ENCODE measurements at places on chromosomes 16 and 17. TPM values are rescaled to one million over a fixed set of nuclear protein-coding genes. Genes with fewer than 3 reads are reported as not detected.

GRCh38 chr17:79398441-79398840 is 212.4 kb downstream of the RBFOX3 start:
- no peaks in the 10 kb centered on the region for H3K4me1 ChIP-seq
- DNase-seq: no peak
- H3K4me3 ChIP-seq: no peak overlapping the region
- H3K27ac ChIP-seq: no peak overlapping the region
- peaks cover 48% of the 10 kb centered on the region for H3K27me3 ChIP-seq
- H3K36me3 ChIP-seq: no peaks in the 10 kb centered on the region

CX3CL1 gene
- not detected for total RNA-seq

DNA sequence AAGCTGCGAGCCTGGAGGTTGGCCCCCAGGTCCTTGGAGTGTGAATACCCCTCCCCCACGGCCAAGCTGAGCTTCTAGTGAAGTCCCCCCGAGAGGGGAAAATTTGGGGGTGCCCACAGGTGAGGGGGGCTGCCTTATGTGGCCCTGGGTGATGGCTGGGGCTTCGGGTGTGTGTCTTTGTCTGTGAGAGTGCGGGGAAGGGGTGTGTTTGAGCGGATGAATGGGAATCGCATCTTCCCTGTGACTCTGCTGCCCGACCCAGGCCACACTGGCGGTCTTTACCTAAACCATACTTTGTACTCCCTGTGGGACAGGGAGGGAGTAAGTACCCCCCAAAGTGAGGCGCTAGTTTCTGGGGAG is 1.3 kb downstream of the SBK1 start:
- H3K27ac ChIP-seq: no peak overlapping the region
- H3K4me1 ChIP-seq: 0 out of 2 replicates have a peak, but pooled peaks cover 6% of the 10 kb centered on the region
- H3K36me3 ChIP-seq: no peaks in the 10 kb centered on the region
- DNase-seq: no peak
- H3K4me3 ChIP-seq: no peak overlapping the region

GRCh38 chr16:14151256-14152030 is 80.3 kb downstream of the MRTFB start:
- H3K4me1 ChIP-seq: peaks cover 5% of the 10 kb centered on the region
- peaks cover 8% of the 10 kb centered on the region for H3K36me3 ChIP-seq
- no peaks in the 10 kb centered on the region for H3K27me3 ChIP-seq
- no peak overlapping the region for H3K4me3 ChIP-seq

TBC1D3 gene
- total RNA-seq: not detected

TPSD1 gene
- total RNA-seq: not detected

RAB40B gene
- 7.9 TPM for total RNA-seq

MYH8 gene
- not detected for total RNA-seq

GRCh38 chr17:79919164-79919585 is 79.9 kb upstream of the CBX4 start:
- H3K27ac ChIP-seq: no peak overlapping the region
- no peaks in the 10 kb centered on the region for H3K36me3 ChIP-seq
- H3K4me3 ChIP-seq: no peak overlapping the region
- peak; percentile 80 for DNase-seq
- peaks cover 42% of the 10 kb centered on the region for H3K4me1 ChIP-seq

DNA sequence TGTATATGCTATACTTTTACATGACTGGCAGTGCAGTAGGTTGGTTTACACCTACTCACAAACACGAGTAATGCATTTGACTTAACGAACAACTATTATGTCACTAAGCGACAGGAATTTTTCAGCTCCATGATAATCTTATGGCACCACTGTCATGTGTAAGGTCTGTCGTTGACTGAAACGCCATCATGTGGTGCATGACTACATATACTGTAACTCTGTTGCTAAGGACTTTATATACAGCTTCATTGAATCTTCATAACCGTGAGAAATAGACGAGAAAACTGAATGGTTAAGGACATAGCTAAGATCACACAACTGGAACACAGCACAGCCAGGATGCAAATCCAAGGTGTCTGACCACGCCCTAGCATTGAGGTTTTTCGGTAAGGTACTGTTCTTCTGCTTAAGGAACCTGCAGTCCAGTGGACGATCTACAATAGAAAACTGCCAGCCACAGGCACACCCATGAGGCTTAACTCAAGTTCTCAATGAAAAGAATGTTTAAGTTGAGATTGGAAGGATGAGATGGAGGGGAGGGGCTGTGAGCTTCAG is 3.3 kb downstream of the CFAP20 start:
- H3K27ac ChIP-seq: no peak overlapping the region
- H3K4me1 ChIP-seq: peaks cover 49% of the 10 kb centered on the region
- H3K27me3 ChIP-seq: no peaks in the 10 kb centered on the region
- no peak overlapping the region for H3K4me3 ChIP-seq
- no peaks in the 10 kb centered on the region for H3K36me3 ChIP-seq

GRCh38 chr17:77506371-77506991 is 365.7 kb downstream of the SEC14L1 start:
- H3K4me1 ChIP-seq: no peaks in the 10 kb centered on the region
- no peaks in the 10 kb centered on the region for H3K27me3 ChIP-seq
- no peak for DNase-seq

DNA sequence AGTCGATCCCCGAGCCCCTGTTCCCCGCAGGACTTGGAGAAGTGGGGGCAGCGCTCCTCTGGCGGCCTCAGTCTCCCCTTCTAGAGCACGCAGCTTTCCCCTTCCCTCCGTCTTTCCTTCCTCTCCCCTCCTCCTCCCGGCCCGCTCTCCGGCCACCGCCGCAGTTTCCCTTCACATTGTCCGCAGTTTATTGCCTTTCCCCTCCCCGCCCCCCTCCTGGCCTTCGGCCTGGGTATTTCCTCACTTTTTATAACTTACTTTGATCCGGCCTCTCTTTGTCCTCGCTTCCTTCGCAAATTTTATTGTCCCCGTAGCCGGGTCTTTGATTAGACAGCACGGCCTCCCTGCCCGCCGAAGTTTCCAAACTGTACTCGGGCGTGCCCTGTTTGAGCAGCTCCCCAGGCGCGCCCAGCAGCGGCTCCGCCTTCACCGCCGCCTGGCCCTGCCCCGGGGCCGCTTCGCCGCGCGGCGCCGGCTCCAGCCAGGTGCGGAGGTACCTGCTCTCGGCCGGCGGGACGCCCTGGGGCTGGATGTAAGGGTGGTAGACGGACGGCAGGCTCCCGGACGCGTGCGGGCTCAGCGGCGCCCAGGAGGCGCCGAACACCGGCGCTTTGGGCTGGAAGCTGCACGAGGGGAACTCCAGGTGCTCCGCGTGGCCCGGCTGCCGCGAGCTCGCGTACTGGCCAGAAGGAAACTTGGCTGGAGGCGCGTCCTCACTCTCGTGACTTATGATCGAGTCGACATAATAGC is 488 bp downstream of the HOXB9 start:
- peak overlapping the region; percentile 70 for H3K4me3 ChIP-seq
- no peaks in the 10 kb centered on the region for H3K36me3 ChIP-seq
- H3K27me3 ChIP-seq: peaks cover 16% of the 10 kb centered on the region
- H3K27ac ChIP-seq: peak overlapping the region; percentile 61
- DNase-seq: peak; percentile 62

- no peaks in the 10 kb centered on the region for H3K27me3 ChIP-seq
- H3K36me3 ChIP-seq: no peaks in the 10 kb centered on the region
- no peak overlapping the region for H3K4me3 ChIP-seq
- DNase-seq: no peak
- no peak overlapping the region for H3K27ac ChIP-seq
Observed at GRCh38 chr17:65920996-65921395, 270.9 kb downstream of the CEP112 start.

GRCh38 chr17:74089869-74090464 is 113.5 kb upstream of the RPL38 start:
- no peaks in the 10 kb centered on the region for H3K36me3 ChIP-seq
- H3K4me1 ChIP-seq: no peaks in the 10 kb centered on the region

DNA sequence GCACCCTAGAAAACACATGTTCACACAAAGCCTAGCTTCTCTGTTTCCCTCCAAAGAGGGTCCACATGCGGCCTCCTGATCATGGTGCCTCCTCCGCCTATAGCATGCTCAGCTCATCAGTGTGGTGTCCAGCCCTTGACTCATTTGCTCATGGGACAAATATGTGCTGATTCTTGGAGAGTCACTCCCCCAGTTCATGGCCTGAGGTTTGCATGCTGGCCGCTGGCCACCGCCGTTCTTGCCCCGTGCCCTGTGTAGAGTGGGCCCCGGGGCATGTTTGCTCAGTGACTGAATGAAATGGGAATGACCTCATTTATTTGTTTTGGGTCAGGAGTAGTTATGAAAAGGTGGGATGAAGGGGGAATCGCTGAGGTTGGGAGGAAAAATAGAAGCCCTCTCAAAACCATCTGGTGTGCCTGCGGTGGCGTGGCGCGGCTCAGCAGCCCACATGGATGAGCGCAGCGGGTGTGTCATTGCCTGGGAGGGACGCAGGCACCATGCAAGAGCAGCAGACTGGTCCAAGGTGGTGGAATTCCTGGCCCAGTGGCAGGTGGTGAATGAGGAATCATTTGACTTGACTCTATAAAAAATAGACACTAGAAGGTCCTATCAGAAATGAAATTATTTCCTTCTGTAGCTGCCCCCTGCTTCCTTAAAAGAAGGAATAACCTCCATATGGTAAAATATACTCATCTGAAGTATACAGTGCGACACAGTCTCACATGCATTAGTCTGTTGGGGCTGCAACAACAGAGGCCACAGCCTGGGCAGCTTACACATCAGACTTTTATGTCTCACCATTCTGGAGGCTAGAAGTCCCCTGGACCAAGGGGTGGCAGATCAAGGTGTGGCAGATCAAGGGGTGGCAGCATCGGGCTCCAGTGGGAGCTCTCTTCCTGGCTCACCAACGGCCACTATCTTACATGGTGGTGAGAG is 31.7 kb downstream of the CRISPLD2 start:
- H3K27me3 ChIP-seq: no peaks in the 10 kb centered on the region
- peaks cover 24% of the 10 kb centered on the region for H3K4me1 ChIP-seq
- no peaks in the 10 kb centered on the region for H3K36me3 ChIP-seq
- peak overlapping the region; percentile 39 for H3K27ac ChIP-seq

GID4 gene
- total RNA-seq: 16.9 TPM

DNA sequence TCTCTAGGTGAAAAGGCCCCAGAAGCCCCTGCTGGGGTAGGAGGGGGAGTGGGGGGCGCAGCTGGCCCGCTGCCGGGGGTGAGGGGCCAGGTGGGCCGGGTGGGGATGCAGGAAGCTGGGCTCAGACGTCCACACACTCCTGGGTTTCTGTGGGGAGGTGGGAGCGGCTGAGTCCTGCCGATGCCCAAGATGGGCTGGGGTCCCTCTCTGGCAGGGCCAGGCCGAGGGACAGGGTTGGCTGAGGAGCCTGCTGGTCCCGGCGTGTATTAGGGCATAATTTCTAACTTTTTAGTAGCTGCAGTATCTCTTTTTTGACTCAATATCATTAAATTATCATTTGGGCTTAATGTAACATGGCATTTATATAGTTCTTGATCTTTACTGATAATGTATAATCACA is 121.4 kb upstream of the CORO6 start:
- H3K27ac ChIP-seq: peak overlapping the region; percentile 50
- no peaks in the 10 kb centered on the region for H3K36me3 ChIP-seq
- H3K4me3 ChIP-seq: no peak overlapping the region
- no peak for DNase-seq
- no peaks in the 10 kb centered on the region for H3K27me3 ChIP-seq

DNA sequence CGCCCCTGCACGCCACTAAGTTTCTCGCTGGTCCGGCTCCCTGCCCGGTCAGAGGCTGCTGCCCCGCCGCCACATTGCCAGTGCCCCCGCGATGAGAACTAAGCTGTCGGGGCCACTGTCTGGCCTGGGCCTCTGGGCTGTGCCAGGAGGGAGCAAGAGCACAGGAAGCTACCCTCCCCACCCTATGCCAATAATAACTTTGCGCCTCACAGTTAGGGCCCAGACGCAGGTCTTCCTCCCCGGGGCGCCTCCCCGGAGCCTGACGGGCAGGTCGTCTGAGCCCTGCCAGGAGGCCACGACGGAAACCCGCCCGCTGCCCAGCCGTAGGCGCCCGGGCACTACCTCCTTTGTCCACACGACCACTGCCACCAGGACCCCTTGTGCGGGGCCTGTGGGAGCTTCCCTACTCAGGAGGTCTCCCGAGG is 1.5 kb downstream of the ZFPM1 start:
- peak; percentile 54 for DNase-seq
- peak overlapping the region; percentile 27 for H3K27ac ChIP-seq
- peak overlapping the region; percentile 93 for H3K4me3 ChIP-seq
- peaks cover 11% of the 10 kb centered on the region for H3K27me3 ChIP-seq

GRCh38 chr17:35243561-35244340 is 879 bp downstream of the SLFN5 start:
- peaks cover 29% of the 10 kb centered on the region for H3K4me1 ChIP-seq
- H3K27me3 ChIP-seq: no peaks in the 10 kb centered on the region
- peak overlapping the region; percentile 99 for H3K27ac ChIP-seq
- peak; percentile 33 for DNase-seq
- peak overlapping the region; percentile 86 for H3K4me3 ChIP-seq

DNA sequence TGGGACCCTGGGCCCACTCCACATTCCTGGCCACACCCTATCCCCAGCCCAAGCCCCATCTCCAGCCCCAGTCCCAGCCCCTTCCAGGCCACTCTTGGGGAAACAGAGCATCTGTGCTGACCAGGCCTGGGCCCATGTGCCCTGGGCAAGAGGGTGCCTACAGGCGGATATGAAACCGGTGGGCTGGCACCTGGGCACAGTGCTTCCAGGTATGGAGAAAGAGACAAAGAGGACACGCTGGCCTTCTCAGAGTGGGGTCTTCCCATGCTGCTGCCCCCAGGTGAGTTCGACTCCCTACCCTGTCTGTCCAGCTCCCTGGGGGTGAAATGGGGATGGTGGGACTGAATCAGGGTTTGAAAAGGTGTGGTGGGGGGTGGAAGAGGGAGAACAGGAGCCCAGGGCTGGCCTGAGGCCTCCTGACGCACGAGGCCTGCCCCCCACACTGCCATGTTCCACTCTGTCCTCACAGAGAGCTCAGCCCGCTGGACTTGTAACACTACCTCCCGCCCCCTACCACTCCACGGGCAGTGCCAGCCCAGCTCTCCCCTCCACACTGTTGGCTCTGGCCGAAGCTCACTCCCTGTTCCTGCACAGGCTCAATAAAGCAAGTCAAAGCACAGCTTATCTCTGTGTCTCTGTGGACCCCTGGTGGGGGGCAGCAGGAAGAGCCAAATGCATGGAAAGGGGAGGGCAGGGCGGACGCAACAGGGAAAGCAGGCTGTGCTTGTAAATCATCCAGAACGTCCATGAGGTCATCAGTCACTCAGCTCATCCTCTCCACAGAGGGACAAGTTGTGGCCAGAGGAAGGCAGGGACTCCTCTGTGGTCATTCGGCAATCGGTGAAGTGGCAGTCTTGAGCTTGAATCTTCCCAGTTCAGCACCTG is 71.1 kb upstream of the TMEM97 start:
- H3K36me3 ChIP-seq: no peaks in the 10 kb centered on the region
- H3K27me3 ChIP-seq: no peaks in the 10 kb centered on the region
- no peak overlapping the region for H3K4me3 ChIP-seq
- H3K4me1 ChIP-seq: peaks cover 11% of the 10 kb centered on the region

ZG16 gene
- total RNA-seq: 0.26 TPM

Measured in PC-9 (cell line).